ENCODE measurements at places on chromosomes 3 and 15. TPM values are rescaled to one million over a fixed set of nuclear protein-coding genes. Genes with fewer than 3 reads are reported as not detected.

The B3GNT5 gene
- 5.9 TPM for total RNA-seq

The USP50 gene
- total RNA-seq, result 8.7 TPM

The CRELD1 gene
- total RNA-seq, result 37.1 TPM

The CACNA2D2 gene
- total RNA-seq, result 19.3 TPM

The C2CD4A gene
- 0.39 TPM for total RNA-seq

The REC114 gene
- 28.8 TPM for total RNA-seq

The FGD5 gene
- total RNA-seq, result 17.8 TPM

The ZNF662 gene
- total RNA-seq, result 23.5 TPM

The SLCO2A1 gene
- 2.2 TPM for total RNA-seq

The GRK7 gene
- total RNA-seq, result 0.31 TPM

The FETUB gene
- total RNA-seq, result not detected

The MUC20 gene
- total RNA-seq, result 13.8 TPM

The CPLX3 gene
- total RNA-seq, result 5.7 TPM

The SEMA3G gene
- 2.1 TPM for total RNA-seq

The MYL3 gene
- 1.2 TPM for total RNA-seq

The SNTN gene
- total RNA-seq, result not detected

The TLR9 gene
- 0.25 TPM for total RNA-seq

The GPR149 gene
- total RNA-seq, result 0.31 TPM

The SAXO2 gene
- 28.0 TPM for total RNA-seq

The SLC24A5 gene
- total RNA-seq, result 0.63 TPM

The MST1R gene
- total RNA-seq, result 7.6 TPM

The INSYN1 gene
- total RNA-seq, result 8.9 TPM

The GOLGA8O gene
- 13.5 TPM for total RNA-seq

The WDR93 gene
- total RNA-seq, result 8.1 TPM

The BCHE gene
- total RNA-seq, result 1.1 TPM

The KCNMB2 gene
- not detected for total RNA-seq

The RASL12 gene
- total RNA-seq, result 64.7 TPM

The VPS8 gene
- 88.0 TPM for total RNA-seq

The MKRN2OS gene
- total RNA-seq, result not detected

The NANOGP8 gene
- total RNA-seq, result 9.6 TPM

The SKOR1 gene
- total RNA-seq, result 2.2 TPM

The NPAP1 gene
- 8.6 TPM for total RNA-seq

The CAPN7 gene
- 79.3 TPM for total RNA-seq

The FAM162A gene
- 17.7 TPM for total RNA-seq

The NR1I2 gene
- 0.74 TPM for total RNA-seq

The ISG20 gene
- total RNA-seq, result 6.8 TPM

The CCNDBP1 gene
- 63.7 TPM for total RNA-seq

The KBTBD13 gene
- total RNA-seq, result 3.4 TPM

Measured in testis (tissue), 5 donors.